ENCODE measurements at places on chromosomes 1 and 21. TPM values are rescaled to one million over a fixed set of nuclear protein-coding genes. Genes with fewer than 3 reads are reported as not detected.

DNA sequence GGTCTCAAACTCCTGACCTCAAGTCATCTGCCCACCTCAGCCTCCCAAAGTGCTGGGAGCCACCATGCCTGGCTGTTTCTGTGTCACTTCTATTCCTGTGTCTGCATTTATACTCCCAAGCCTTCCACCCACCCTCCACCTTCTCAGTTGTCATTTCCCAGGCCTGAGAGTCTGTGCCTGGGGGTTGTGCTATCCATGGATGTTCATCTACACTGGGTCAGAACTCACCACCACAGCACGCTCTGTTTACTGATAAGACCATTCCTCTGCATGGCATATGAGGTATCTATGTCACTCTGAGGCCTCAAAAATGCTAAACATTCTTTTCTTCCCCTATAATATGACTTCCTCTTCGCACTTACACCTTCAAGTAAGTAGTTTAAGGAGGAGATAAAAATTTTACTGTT lies 6.1 kb downstream of the NENF start:
- no peak for DNase-seq

DNA sequence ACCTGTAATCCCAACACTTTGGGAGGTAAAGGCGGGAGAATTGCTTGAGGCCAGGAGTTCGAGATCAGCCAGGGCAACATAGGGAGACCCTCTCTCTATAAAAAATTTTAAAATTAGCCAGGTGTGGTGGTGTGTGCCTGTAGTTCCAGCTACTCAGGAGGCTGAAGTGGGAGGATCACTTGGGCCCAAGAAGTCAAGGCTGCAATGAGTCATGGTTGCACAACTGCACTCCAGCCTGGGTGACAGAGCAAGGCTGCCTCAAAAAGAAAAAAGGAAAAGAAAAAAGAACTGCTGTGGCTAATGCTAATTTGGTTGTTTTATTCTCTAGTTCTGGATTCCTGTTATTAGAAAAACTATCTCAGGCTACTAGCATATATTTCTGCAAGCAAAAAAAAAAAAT lies 29.8 kb downstream of the DBT start:
- DNase-seq = no peak

DNA sequence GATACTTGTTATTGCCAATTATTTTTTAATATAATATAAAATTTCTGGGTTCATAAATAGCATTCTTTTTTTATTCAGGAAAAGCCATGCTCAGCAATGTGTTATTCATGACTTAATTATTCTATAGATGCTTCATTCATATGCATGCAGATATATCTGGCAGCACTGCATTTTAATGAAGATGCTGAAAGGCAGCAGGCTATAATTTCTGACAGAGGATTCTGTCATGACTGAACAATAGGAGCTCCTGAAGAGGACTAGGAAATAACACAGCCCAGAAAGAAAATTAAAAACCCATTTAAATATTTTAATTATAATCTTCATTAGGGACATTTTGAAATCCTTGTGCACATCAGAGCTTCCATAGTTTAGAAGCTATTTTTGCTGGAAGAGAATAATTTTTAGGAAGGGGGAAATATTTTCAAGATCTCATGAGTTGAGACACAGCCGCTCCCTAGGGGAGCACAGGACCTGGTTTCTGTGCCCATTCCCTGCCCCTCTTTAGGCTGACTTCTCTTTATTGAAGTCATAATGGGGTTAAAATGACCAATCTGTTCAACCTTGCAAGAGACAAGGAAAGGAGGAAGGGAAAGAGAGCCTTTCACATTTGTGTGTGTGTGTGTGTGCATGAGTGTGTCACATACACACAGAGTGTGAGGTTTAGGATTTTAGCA lies 83.9 kb downstream of the RPE65 start:
- no peak for DNase-seq

DNA sequence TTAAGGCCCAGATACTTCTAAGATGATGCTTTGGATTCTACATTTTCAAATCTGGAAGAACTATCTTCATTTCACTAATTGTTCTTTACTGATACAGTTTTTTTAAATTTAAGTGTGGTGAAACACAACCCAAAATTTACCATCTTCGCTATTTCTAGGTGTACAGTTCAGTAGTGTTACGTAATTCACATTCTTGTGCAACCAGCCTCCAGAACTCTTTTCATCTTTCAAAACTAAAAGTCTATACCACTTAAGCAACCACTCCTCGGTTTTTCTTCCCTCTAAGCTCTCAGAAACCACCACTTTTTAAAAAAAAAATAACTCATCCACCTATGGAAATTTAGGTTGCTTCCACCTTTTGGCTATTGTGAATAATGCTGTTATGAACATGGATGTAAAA lies 220.7 kb downstream of the PDE4B start:
- DNase-seq = no peak

DNA sequence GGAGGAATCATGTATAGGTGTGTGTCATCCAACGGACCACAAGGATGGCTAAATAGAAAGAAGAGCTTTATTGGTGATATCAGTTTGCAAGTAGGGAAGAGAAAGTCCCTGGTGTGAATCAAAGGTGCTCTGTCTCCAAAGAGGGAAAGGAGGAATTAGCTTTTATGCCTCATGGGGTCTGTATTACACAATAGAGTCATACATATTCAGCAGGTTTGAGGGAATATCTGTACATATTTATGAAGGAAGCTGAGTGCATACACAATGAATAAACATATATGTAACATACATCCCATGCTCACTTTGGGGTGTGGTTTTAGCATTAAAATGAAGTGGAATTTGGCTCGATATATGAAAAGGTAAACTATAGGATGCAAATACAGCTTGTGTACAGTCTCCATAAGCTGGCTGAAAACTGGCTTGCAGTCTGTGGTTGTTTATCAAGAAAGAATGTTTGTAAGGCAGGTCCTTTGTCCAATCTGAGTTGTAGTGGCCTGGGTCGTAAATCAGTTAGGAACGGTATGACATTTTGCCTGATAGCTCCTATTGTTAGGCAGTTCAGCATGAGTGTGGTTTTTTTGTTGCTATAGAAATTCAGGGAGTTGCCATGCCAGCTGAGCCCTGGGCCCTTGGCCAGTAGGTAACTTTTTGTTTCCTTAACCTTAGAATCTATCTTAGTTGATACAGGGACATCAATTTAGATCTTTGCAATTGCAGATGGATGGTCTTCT lies 198.0 kb upstream of the ZP4 start:
- no peak for DNase-seq

NBPF6 gene
- total RNA-seq = not detected

FCER1A gene
- 0.99 TPM for total RNA-seq

CFAP141 gene
- not detected for total RNA-seq

Data from ureter (tissue), 1 donor.